ENCODE measurements at places on chromosomes 1 and 21.

DNA sequence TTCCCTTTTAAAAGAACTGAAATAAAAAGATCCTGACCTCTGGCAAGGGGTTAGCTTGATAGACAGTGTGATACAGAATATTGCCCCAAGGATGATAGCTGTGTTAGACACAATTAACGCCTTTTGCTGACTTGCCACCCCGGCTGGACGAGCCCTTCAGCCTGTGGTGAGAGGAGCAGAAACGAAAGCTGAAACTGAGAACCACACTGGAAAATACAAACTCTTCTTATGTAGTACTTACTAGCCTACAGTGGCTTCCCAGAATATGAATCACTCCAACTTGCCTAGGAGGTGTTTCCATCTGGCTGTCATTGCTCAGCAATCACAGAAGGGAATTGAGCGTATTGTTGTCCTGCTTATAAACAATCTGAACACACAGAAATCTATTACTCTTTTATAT, 22.9 kb downstream of the SAMSN1 start:
- DNase-seq = peak; percentile 28

DNA sequence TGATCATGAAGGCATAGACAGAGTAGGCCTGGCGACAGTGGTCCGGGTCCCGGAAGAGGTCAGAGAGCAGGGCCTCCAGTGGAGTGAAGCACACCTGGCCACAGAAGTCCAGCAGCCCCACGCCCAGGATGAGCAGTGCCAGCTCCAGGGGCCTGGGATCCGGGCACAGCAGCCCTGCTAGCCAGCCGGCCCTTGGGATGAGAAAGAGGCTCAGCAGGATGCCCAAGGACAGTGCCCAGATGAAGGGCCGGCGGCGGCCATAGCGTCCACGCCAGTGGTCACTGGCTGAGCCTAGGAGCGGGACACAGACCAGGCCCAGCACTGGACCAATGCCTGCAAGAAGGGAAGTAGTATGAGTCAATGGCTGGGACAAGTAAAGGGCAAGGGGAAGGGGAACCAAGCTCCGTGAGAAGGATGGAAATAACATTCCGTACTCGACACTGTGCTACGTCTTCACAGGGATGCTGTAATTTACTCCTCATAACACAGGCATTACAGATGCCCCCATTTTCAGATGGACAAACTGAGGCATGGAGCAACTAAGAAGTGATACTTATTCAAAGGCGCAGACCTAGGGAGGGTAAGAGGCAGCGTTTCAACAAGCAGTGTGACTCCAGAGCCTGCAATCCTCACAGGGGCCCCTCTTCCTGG, 16.9 kb downstream of the SLC45A3 start:
- no peak for DNase-seq

GRCh38 chr1:45971922-45972531, 160.4 kb downstream of the PIK3R3 start:
- DNase-seq = no peak

DNA sequence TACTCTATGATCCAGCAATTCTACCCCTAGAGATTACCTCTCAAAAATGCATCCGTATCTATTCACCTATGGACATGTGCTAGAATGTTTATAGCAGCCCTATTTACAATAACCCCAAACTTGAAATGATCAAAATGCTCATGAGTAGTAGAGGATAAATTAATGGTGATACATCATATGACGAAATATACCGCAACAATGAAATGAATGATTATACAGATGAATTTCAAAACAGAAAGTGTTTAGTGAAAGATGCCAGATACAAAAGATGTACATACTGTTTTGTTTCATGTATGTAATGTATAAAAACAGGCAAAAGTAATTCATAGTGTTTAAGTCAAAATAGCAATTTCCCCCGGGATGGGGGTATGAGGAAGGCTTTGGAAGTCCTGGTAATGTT, 91.0 kb upstream of the CD55 start:
- DNase-seq = no peak
